NCI-H1694 (cell line): ENCODE measurements at places on chromosomes 5 and 9.

GRCh38 chr5:79795764-79796398 lies 106.2 kb downstream of the CMYA5 start:
- DNase-seq: no peak

DNA sequence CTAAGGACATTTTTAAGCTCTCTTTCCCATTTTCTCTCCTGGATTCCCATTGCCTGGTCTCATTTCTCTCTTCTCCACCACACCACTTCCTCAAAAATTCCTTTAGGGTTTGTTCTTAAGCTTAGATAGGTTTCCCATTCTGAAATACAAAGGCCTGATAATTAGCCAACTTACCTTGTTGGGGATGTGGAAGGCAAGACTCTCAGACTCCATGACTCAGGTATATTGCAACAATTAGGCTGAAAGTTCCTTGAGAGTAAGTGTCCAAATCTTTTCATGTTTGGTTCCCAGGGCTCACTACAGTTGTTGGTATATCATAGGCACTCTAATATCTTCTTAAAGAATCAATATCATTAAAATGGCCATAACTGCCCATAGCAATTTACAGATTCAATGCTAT lies 43.6 kb downstream of the FXN start:
- no peak for DNase-seq

- no peak for DNase-seq
These were observed 21.5 kb upstream of the S1PR3 start for GRCh38 chr9:88969646-88970373.

DNA sequence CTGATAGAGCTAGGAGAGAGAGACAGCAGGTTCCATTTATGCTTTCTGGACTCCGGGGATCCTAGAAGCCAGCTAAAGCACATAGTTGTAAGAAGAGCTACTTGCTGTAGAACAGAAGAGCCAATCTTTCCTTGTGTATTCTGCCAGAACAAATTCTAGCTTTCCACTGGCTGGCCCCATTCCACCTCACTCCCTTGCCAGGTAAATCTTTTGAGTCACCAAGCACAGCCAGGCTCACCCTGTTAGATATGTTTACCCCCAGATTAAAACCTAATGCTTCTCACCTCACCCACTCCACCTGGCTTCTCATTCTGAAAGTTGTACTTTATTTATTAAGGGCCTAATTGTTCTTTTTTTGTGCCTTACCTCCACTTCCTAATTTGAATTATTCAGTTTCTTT lies 48.9 kb upstream of the CHD1 start:
- DNase-seq: no peak

DNA sequence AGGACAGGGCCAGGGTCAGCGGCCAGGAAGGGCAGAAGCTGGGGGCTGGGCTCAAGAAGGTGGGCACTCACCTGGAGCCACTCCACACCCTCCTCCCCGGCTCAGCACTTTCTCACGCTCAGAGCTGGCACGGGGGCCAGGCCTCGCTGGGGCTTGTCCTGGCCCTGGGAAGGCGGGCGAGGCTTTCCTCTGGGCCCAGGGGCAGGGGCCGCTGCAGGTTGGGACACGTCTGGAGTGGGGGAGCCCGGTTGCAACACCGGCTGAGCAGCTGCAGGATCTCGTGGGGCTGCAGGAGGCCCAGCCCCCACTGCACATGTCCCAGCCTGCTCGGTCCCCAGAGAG lies 38.9 kb upstream of the EGFL7 start:
- DNase-seq: no peak

DNA sequence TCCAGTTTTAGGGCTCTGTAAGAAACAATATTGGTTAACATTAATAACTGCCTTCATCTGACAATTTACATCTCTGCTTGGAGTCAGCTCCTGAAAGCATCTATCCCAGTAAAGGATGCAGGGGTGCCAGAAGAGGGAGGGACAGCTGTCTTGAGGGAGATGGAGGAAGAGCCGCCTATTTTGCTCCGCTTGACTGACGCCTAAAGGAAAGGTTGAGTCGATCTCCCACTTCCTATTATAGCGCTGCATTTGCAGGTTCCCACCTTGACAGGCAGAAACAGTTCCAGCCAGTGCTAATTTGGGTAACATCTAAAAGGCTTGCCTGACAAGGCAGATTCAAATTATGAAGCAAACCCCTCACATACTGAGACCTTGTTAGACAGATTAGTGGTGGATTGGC lies 374.6 kb downstream of the SPATA31D1 start:
- DNase-seq: peak; percentile 88

- DNase-seq: no peak
These were observed 11.3 kb downstream of the TNC start for GRCh38 chr9:115106642-115107041.
